ENCODE measurements at places on chromosomes 1 and 21.

DNA sequence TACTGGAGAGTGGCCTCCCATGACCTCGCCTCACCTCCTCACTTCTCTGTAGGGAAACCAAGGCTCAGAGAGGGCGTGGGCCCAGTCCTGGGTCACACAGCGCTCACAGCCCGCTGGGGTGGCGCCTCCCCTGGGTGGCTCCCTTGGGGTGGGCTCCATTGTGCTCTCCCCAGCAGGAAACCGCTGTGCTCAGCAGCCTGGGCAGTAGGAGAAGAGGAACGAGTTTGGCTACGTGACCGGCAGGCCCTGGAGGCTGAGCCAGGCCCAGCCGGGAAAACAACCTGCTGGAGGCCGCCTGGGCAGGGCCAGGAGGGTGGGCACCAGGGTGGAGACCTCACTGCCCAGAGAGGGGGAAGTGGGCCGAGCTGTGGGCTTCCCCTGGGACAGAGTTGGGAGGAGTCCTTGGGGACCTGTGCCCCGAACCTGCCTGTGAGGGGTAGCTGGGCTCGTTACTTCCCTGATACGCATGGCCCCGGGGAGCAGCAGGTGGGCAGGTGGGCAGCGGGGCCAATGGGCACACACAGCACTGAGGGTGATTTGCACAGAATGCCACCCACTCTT, 15.0 kb upstream of the FAM131C start:
- DNase-seq, result no peak

- DNase-seq, result no peak
Observed at GRCh38 chr1:145949219-145949618, 8.6 kb downstream of the LIX1L start.

DNA sequence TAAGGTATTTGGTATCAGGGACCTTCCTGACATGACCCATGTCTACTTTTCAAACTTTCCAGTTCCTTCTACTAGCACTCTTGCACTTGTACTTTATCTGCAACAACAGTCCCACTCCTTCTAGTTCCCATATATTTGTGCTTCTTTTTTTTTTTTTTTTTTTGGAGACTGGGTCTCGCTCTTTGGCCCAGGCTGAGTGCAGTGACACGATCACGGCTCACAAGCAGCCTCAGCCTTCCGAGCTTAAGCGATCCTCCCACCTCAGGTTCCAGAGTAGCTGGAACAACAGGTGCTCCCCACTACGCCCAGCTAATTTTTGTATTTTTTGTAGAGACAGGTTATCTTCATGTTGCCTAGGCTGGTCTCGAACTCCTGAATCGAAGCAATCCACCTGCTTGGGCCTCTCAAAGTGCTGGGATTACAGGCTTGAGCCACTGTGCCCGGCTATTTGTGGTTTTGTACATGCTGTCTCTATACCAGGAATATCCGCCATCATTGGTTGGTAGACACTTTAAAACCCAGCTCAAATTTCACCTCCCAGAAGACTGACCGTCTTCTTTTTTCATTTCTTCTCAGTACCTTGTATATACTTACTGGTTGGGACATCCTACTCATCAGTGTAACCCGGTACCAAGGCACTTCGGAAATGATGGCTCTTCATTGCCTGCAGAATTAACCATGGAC, 1.1 kb downstream of the ZMYM1 start:
- DNase-seq, result no peak

- DNase-seq, result no peak
Observed at GRCh38 chr1:237804516-237804915, 86.2 kb downstream of the ZP4 start.

GRCh38 chr1:117295001-117295400, 72.2 kb upstream of the MAN1A2 start:
- DNase-seq, result no peak

- no peak for DNase-seq
Observed at GRCh38 chr1:248045209-248045608, 1.4 kb upstream of the OR2L3 start.

- DNase-seq, result no peak
Observed at GRCh38 chr1:155979597-155980343, 1.4 kb upstream of the ARHGEF2 start.

Data from NCI-H187 (cell line).